Left forelimb (tissue), 1 donor: ENCODE measurements at places on chromosomes 1 and 21.

GRCh38 chr1:188023206-188023605 lies 1194.5 kb downstream of the PLA2G4A start:
- no peak for DNase-seq

DNA sequence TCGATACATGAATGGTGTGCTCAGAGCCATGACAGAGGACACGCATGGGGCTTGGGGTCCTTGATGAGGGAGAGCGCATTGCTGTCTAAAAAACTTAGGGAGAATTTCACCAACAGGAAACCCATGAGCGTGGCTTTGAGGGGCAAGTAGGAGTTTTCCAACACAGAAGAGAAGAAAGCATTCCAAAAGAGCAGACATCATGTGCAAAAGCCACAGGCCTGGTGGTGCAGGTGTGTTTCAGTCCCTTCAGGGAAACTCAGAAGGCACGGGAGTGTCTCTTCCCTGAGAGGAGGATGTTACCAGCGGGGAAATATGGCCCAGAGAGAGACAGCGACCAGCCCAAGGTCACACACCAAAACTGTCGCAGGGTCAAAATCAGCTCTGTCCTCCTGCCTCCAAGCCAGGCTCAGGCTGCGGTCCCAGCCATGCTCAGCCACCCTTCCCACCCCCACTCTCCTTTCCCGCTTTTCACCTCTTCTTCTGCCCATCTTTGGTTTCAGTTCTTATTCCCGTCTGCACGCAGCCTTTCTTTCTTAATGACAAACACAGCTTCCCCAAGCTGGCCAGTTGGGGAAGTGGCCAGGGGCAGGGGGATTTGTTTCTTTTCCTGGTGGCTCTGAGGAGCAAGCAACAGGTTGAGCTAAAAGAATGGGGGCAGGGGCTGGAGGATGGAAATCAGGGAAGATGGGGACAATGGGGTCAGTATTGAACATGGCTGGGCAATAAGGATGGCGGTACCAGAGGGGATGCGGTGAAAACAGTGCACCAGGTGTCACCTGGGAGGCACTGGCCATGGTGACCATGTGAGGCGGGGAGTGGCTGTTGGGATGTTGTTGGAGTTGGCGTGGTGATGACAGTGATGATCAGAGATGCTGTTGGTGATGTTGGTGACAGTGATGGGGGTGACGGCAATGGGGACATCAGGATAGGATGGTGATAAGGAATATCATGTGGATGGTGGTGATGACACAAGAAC lies 10.3 kb downstream of the LAPTM5 start:
- no peak for DNase-seq

- no peak for DNase-seq
Measured at GRCh38 chr1:152972196-152972886, 1.9 kb downstream of the SPRR4 start.

GRCh38 chr1:244678697-244679096 lies 25.8 kb downstream of the DESI2 start:
- no peak for DNase-seq

- DNase-seq = peak; percentile 87
Measured at GRCh38 chr1:214261206-214262123, 19.5 kb upstream of the SMYD2 start.

DNA sequence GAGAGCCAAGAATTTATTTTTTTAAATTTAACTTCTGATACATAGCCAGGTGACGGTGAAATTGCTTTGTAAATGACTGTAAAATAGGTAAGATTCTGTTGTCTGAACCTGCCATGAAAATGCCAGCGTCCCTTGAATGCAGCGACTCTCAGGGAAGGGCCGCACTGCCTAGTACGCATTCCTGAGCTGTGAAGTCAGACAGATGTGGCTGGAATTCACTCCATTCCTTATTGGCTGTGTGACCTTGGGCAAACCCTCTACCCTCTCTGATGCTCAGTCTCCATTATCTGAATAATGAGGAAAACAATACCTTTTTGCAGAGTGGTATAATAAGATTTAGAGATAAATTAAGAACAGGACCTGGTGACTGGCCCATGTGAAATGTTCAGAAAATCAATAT lies 167.1 kb upstream of the DAB1 start:
- DNase-seq = no peak

DNA sequence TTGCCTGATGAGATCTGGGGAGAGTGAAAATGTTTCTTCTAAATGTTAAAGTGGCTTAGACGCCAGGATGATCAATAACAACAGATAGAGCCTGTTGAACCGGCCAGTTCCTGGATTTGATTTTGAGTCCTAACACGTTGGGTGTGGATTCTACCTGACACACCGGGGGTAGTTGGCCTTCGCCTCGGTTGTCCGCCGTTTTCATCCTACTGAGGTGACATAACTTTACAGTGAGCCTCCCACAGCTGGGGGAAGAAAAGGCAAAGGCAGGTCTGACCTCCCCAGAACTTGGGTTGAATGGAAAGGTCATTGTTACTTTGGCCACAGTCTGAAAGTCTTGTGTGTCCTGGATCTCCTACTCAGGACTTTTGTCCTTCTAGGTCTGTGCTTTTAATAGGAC lies 1.1 kb downstream of the PGD start:
- DNase-seq = no peak
